ENCODE measurements at places on chromosomes 11 and 22.

DNA sequence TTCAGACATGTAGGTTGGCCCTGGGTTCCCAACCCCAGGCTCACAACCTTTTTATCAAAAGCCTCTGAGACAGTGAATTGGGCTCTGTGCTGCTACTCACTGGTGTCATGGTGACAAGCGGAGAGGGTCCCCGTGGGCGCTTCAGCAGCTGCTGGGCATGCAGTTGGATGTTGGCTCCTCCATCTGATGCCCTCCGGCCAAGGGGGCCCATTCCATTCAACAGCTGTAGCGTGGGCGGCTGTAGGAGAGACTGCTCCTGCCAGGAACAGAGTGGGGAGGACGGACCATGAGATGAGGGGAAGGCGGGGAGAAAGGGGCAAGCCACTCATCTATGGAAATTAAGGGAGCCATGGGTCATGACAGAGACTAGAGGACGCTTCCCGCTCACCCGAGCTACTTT is 36.0 kb upstream of the APOA1 start:
- no peak for DNase-seq

DNA sequence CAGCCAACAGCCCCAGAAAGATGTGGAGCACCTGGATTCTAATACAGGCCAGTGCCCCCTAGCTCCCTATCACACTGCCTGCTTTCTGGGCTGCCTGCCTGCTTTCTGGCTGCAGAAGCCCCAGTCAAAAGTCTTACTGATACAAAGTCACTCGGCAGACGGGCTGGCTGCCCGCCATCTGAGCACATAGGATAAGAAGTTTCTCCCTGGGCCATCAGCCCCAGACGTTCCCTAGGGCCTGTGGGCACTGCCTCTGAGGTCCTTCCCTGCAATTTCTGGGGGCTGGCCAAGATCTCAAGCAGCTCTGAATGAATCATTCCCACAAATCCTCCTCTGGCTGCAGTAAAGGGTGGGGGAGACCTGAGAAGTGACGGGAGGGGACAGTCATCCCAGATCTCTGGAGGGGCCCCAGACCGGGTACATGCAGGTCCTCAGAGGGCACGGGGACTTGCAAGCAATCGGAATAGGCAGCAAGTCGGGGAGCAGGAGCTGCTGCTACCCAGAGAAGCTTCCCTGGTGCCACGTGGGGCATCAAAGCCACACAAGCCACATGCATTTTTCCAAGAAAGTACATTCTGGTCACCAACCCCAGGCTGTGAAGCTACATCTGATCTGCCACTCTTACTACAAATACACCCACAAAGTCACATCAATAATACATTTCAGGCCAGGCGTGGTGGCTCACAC is 4.7 kb downstream of the TPST2 start:
- peak; percentile 73 for DNase-seq

DNA sequence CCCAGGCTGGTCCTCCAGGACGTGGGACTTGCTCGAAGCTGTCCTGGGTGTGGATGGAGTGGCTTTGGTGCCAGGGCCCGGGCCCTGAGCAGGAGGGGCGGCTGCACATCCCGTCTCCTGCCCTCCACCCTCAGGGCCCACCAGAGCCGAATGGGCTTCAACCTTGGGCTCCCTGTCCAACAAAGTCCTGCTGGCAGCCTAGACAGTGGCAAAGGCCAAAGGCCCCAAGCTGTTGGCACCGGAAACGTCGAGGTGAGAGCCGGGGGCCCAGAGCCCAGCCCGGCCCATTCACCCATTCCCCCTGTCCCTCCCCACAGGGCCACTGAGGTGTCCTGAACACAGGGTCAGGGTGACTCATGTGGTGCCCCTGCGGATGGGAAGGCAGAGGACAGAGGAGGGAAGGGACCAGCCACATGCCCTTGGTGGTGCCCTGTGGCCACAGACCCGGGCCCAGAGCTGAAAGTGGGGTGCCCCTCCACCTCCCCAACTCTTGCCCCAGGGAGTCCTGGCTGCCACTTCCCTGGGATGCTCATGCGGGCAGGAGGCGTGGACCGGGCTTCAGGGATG is 9.1 kb downstream of the TSPAN32 start:
- no peak for DNase-seq

- no peak for DNase-seq
Observed at GRCh38 chr22:44207173-44207980, 26.7 kb downstream of the PARVG start.

DNA sequence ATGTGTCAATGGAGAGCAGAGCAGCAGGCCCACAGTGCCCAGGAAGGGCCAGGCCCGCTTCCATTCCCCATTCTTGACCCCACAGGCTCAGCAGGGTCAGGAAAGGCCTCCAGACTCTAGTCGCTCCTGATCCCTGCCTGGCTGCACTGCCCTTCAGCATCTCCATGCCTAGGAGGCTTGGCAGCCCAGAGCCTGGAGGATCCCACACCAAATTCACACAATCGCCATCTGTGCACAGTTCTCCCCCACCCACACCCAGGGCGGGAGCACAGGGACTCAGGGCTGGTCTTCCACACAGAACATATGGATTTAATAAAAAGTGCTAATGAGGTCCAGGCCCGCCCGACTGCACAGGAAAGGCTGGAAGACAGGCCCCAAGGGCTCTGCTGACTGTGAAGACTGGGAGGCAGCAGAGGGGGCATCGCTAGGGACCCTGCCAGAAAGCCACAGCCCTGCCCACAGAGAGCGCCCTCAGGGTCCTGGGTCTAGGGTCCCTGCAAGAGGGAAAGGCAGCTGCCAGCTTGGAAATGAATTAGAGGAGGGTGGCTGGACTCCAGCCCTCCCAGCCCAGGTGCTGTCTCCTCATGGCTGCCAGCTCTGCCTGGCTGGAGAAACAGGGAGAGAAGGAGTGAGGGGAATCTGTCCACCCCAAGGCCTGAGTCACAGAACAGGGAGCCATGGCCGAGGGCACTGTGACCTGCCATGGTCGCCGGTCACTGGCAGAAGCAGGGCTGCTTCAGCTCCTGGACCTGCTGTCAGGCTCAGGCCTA is 39.7 kb downstream of the DKK3 start:
- no peak for DNase-seq

DNA sequence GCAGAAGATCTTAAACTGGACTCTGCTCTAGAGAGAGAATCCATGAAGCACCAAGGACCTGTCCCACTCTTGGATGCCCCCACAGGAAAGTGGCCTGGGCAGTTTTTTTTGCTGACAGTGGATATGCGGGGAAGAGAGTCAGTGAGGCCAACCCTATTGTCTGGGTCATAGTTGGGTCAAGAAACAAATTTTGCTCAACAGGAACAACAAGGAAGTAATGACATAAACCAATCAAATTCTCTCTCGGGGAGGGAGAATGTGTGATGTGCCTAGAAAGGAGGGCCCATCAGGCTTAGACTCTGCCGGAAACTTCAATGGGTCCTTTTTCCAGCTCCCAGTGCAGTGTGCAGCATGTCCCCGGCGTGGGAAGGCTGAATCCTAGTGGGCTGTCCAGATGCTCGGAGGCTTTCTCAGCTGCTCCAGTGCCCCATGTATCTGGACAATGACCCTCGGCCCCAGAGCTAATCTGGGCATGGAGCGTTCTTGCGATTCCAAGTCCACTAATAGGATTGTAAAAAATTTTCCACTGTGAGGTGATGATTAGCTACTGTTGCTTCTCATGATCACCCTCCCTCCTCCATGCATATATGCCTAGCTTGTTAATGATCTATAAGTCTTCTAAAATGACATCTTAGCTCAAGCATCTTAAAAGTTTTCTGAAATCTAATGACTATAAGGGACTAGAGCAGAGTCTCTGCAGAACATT is 101.0 kb downstream of the SNX19 start:
- no peak for DNase-seq

- DNase-seq: no peak
Observed at GRCh38 chr11:121721448-121721847, 268.7 kb upstream of the SORL1-AS1 start.

DNA sequence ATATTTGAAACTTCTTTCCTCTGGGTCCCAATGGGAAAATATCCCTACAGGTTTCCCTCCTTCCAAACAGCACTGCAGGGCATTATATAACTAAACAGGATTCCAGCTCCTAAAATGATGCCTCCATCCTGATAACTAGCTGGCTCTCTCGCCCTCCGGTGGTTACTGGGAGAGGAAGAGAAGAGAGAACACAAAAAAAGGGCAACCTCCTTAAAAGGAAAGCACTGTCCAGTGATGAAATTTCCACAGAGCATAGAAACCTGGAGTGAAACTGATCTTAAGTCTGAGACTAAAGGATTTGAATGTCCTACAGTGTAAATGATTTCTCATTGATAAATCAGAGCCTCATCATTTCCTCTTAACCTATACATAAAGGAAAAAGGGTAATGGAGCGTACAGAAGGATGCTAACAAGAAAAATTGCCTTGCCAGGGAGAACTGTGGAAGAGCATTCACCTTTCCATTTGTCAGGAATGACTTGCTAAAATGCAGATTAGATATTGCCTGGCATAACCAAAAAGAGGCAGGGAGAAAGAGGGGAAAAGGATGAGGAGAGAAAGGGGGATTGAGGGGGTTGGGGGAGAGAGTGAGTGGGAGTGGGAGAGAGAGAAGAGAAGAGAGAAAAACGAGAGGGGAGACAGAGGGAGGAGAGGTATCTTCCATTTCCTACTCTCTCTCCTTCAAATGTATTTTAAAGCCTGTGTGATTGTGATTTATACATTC is 121.3 kb downstream of the APOL5 start:
- peak; percentile 34 for DNase-seq

DNA sequence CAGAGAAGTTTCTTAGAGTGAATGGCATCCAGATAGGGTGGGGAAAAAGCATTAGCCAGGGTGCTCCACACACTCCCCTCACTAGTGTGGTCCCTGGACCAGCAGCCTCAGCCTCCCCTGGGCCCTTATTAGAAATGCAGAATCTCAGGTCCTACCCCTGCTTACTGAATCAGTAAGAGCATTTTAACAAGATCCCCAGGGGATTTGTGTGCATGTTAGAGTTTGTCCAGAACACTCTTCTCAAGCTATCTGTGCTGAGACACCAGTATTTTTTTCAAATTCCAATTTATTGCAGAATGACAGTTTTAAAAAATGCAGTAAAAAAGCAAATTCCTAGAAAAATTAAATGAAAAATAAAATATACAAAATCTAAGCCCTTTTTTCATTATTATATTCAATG is 123.1 kb downstream of the MIAT start:
- no peak for DNase-seq

DNA sequence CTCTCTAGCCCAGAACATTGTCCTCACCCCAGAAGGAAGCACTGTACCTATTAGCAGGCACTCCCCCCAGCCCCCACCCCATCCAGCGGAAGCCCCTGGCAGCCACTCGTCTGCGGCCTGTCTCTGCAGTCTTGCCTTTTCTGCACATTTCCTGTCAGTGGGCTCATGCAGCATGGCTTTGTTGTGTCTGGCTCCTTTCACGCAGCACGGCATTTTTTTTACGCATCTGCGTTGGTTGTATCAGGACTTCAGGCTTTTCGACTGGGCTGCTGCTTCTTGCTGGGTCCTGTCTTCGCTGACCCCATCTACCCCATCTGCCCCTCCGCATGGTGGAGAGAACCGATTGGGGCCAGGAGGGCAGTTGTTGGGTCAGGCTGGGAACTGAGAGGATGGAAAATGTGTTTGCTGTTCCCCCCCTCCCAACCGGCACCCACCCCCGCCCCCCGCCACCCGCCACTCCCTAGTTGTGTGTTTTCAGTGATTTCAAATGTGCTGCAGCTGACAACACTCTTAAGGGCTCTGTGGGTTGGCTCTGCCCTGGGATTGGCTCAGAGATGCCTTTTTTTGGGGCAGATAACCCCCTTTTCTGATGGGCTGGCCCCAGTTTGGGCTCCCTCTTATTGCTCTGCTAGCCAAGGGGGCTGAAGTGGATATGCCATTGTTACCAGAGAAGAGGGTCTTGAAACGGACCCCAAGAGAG is 110.0 kb downstream of the KIAA1671 start:
- no peak for DNase-seq

DNA sequence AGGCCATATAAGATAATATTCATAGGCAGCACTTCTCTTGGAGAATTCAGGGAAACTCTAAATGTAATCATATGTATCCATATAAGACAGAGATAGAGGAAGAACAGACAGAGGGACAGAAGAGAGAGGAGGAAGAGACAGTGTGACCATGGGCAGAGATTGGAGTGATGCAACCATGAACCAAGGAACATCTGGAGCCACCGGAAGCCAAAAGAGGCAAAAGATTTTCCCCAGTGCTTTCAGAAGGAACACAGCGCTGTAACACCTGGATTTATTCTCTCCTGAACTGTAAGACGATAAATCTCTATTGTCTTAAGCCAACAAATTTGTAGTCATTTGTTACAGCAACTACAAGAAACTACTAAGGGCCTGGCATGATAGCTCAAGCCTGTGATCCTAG is 57.7 kb downstream of the GAB2 start:
- DNase-seq: no peak

- DNase-seq: no peak
Observed at GRCh38 chr11:134751031-134751585, 339.1 kb upstream of the B3GAT1 start.

DNA sequence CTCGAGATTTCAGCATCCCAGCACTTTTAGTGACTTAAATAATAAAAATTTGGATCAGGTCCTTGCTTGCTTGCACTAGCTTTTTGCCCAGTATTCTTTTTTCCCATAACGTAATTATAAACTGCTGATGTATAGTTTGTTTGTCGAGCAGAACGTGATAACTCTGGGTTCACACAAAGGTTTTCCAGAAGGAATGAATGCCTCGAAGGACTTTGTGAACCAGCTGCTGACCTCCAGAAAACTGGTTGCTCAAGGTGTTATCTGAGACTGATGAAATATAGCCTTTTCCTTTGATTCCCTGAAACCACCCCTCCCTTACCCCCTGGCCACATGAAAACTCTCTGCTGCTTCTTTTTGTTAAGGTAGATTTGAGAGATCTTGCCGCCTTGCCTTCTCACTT is 229.1 kb upstream of the CARD18 start:
- no peak for DNase-seq

GRCh38 chr11:76808171-76808570 is 25.0 kb downstream of the TSKU start:
- DNase-seq: no peak

GRCh38 chr11:118843565-118843964 is 40.1 kb upstream of the CXCR5 start:
- no peak for DNase-seq

GRCh38 chr22:50523458-50523805 is 2.0 kb downstream of the SCO2 start:
- DNase-seq: no peak

DNA sequence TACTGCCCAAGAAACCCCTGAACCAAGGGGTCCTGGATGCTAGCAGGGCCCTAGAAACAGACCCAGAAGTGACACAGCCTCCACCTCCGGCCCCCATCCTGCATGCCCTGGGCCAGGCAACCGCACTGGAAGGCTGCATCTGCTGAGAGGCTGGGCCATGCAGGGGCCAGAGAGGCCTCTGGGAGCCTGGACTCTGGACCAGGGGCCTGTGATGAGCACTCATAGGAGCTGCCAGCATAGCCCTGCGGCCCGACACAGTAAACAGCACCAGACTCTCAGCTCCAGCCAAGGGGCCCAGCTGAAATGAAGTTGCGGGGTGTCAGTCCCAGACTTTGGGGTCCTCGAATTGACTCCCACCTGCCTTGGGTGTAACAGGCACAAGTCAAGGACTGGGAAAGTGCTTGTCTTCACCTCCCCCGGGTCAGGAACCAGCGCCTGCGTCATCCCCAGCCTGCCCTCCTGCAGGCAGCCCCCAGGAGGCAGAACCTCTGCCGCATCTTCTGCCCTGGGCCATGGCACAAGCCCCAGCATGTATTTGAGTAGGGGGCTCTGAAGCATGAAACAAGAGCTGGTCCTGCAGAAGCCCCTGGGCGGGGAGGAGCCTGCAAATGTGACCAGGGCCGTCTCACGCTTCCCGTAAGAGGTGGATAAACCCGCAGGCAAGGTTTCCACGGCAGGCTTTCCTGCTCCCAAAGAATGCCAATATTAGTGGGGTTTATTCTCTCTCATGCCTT is 25.2 kb upstream of the CCND1 start:
- DNase-seq: no peak

GRCh38 chr22:45544588-45545170 is 42.0 kb downstream of the FBLN1 start:
- no peak for DNase-seq

Data from hepatic stellate cell (primary cell).